NCI-H2081 treated with DMSO at 0.1 percent for 48 hours (cell line): ENCODE measurements at places on chromosomes 5 and 9.
A peak's percentile ranks its signal among the peaks of the same experiment; 100 is the strongest.

GRCh38 chr5:123035918-123036390 lies 571 bp downstream of the PPIC start:
- DNase-seq, result no peak

GRCh38 chr9:105007143-105007542 lies 79.2 kb upstream of the ABCA1 start:
- DNase-seq, result no peak

GRCh38 chr5:112511920-112512319 lies 92.8 kb upstream of the EPB41L4A start:
- no peak for DNase-seq

DNA sequence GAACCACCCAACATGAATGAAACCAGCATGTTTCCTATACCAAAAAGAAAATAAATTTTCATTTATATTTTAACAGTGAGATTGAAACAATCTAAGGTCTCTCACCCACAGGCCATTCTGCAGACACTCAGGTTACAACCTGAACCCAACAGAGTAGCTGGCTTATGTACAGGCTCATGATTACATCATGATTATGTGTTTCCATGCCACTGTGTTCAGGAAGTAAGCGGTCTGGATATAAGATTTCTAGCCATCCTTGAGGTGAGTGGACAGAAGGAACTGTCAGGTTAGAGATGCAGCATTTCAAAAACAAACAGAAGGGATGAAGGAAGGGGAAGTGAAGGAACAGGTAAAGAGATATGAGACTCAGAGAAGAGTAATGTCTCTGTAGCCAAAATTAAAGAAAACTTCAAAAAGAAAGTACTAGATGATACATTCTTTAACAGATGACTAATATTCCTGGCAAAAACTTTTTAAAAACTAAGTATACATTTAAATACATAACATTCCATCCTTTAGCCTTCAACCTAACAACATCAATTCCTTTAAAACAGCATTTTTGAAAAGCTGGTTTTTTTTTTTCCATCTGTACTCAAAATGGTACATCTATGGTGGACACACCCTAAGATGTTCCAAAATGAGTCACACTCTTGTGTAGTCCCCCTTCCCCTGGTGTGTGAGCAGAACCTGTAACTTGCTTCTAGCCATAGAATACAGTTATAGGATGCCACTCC lies 119.8 kb downstream of the LPAR1 start:
- DNase-seq, result no peak

GRCh38 chr5:36790847-36791246 lies 85.7 kb upstream of the NIPBL start:
- DNase-seq, result no peak

GRCh38 chr5:115639377-115639776 lies 13.5 kb upstream of the TMED7 start:
- no peak for DNase-seq

DNA sequence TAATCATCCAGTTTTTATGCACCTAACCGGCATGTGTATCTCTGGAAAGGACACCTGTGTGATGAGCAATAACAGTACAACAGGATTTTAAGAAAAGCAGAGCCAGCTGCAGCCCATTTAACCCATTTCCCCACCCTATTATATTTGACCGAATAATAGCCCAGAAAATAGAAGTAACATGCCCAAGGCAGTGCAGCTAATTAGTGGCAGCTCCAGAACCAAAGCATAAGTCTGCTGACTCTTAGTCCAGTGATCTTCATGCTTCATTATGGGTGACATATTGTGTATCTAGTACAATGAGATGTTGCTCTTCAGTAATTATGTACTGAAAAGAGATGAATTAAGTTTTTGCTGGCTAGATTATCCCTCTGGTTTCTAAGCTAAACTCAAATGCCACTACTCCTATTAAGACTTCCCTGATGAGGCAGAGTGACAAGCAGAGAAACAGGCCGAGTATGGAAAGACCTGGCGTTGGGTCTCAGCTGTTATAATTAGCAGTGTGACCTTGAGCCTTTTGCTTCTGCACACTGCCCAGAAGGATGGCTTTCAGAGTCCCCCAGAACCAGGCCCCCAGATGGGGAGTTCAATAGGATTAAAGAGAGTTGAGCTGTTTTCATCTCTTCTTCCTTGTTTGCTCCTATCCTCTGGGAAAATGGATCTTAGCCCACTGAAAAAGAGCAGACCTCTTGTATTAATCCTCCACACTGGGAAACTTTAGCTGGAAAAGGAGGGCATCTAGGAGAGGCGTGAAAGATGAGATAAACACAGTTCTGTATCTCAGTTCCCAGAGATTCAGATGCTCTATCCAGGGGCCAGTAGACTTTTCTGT lies 10.8 kb upstream of the C1QTNF3 start:
- DNase-seq, result no peak

- DNase-seq, result no peak
Observed at GRCh38 chr5:66812291-66812690, 216.1 kb downstream of the MAST4 start.

GRCh38 chr9:14923701-14924100 lies 13.5 kb upstream of the FREM1 start:
- no peak for DNase-seq

- DNase-seq, result peak; percentile 46
Observed at GRCh38 chr9:8733131-8733954, 933.8 kb upstream of the DMAC1 start.

DNA sequence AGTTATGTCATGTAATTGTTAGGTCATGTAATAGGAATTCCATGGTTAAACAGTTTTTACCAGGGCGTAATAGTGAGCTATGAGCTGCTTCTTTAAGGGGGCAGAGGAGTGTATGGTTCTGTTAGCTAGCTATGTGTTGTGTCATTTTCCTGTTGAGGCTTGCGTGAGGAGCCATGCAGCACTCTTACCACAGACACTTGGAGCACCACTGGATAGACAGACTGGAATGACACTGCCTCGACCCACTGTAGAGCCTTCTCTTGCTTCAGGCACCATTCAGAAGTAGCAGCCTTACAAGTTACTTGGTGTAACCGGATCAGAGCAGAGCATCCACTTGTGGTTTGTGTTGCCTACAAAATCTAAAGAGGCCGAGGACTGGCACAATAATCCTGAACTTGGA lies 28.3 kb upstream of the STOM start:
- no peak for DNase-seq

- no peak for DNase-seq
Observed at GRCh38 chr5:156753846-156754245, 96.2 kb upstream of the PPP1R2B start.

- peak; percentile 22 for DNase-seq
Observed at GRCh38 chr5:152514827-152515397, 109.8 kb upstream of the NMUR2 start.

DNA sequence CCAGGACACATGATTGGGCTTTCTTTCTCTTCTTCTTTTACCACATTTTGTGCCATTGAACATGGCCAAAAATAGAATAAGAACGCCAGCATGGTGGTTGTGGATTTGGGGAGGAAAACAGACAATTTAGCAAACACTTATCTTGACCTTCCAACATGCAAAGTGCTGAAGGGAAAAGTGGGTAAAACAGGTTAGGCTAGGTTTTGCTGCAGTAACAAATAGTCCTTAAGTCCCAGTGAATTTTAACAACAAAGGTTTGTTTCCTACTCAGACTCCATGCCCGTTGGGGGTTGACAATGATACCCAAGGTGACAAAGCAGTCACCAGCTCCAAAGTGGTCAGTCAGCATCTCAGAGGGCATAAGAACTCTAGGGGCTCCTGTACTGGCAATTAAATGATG lies 43.2 kb upstream of the STC2 start:
- no peak for DNase-seq

DNA sequence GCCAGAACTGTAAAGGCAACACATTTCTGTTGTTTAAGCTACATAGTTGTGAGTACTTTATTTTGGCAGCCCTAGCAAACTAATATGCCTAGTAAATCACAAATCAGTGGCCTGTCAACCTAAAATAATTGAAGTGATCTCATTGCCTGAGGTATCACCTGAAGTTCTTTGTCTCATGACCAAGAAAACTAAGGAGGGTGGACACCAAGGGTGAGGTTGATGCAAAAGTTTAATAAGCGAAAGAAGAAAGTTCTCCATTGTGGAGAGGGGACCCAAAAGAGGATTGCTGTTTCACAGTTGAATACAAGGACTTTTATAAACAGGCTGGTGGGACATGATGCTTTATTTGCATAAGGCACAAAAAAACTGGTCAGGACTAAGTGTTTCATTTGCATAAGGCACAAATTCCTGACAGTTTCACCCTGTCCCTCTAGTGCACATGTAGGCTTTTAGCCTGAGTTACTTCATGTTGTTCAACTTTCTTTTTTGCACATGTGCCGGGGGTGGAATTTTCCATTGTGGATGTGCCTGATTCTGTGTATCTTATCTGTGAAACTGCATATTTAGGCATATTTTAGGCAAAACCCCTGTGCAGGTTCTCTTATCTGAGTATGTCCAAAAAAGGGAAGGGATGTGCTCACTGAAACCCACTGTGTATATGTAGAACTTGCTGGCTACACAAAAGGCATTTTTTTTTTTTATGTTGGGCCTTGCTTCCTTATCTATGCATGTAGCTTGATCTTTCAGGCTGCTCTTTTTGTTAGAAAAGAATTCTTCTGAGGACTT lies 108.6 kb upstream of the RAI14 start:
- DNase-seq, result no peak

- peak; percentile 4 for DNase-seq
Observed at GRCh38 chr9:126301985-126302603, 24.5 kb upstream of the MVB12B start.

DNA sequence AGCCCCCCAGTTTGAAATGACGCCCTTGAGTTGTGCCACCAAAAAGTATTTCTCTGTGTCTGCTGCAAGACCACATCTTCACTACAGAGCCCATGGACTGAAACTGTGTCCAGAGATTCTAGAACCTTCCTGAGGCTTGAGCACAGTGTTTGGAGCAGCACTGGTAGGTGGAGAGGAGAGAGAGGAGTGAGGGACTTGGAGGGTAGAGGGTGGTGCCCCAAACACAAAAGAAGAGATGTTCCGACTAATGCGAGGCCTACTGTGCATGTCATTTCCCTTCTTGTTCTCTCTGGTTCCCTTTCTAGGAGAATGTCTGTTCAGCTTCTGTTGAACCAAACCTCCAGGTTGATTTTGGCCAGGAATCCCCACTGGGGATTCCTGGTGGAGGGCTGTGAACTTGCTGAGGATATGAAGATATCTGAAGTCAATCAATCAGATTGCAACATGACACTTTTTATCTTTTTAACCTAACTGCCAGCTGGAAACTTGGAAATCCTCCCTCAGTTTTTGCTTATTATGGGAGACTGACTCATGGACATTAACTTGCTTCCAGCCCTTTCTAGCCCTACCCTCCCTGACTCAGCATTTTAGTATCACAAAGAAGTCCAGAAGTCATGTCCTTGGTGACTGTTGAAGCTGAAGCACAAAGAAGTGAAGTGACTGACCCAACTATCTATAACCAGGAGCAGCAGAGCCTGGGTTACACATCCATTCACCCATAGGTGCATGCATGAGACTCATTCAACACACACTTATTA lies 154.5 kb downstream of the NR3C1 start:
- DNase-seq, result no peak

- no peak for DNase-seq
Observed at GRCh38 chr5:80736730-80737129, 81.9 kb upstream of the DHFR start.

- no peak for DNase-seq
Observed at GRCh38 chr5:78008356-78008967, 232.3 kb upstream of the TBCA start.

DNA sequence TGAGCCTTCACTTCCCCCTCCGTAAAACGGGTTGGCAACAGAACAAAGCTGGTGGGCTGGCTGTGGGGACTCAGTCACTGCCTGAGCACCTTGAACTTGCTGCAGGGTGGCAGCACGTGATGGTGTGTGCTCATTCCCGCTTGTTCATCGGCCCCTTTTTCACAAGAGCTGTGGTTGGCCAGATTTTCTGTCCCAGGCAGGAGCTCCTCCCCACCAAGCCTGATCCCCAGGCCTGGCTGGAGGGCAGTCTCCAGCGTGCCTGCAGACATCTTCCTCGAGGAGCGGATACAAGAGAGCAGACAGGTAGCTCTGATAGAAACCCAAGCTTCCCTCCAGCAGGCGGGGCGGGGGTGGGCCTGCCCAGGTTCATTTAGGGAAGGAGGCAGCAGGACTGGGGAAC lies 61.9 kb upstream of the ORM1 start:
- DNase-seq, result no peak

DNA sequence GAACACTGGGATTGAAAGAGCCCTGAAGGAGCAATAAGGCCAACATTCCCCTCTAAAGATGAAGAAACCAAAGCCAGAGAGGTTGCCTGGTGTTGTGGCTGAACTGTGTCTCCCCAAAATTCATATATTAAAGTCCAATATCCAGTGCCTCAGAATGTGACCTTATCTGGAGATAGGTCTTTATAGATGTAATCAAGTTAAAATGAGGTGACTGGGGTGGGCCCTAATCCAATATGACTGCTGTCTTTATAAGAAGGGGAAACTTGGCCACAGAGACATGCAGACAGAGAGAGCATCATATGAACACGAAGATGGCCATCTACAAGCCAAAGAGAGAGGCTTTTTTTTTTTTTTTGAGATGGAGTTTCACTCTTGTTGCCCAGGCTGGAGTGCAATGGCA lies 66.9 kb upstream of the PLPP1 start:
- DNase-seq, result no peak

- DNase-seq, result no peak
Observed at GRCh38 chr9:131043087-131043486, 34.1 kb downstream of the LAMC3 start.

- no peak for DNase-seq
Observed at GRCh38 chr9:131273856-131274673, 2.2 kb downstream of the FAM78A start.

DNA sequence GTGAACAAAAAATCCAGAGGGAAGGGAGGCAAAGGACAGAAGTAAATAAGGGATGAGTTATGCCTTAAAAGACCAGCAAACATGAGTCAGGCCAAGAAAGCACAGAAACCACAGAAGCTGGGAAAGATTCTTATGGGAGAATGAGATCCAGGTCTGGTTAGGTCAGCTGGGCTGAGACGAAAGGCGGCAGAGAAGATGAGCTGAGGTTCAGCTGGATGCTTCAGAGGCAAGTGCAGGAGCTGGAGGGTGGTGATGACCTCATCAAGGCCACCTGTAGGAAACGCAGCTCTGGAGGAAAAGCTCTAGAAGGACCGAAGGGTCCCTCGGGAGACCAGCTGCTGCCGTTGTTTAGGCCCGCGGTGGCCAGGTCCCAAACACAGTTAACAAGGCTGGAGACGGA lies 152.0 kb downstream of the MYO10 start:
- no peak for DNase-seq

GRCh38 chr5:96084874-96085506 lies 123.3 kb upstream of the ELL2 start:
- DNase-seq, result no peak

DNA sequence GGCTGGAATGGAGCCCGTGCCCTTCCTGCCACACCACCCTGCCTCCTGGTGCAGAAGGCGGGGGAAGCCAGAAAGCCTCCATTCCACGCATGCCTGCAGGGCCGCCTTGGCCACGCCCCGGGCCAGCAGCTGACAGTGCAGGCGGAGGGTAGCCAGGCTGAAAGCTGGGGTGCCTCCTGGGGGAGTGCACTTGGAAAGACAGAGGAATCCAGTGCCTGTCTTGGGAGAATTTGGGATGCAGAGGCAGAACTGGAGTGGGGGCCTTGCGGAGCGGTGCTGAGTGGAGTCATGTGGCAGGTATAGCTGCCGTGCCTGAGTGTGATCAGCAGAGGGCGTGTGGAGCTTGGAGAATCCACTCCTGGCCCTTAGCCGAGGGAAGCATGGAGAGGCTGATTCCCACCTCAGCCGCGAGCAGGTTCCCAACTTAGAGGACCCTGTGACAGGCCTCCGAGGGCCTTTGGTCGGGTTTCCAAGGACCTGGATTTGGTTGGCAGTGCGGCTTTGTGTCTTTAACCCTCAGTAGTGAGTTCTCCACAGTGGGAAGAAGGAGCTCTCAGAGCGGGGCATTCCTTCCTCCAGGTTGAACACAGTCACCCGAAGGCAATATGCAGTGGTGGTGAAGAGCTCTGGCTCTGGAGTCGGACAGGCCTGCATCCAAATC lies 9.1 kb upstream of the URM1 start:
- peak; percentile 25 for DNase-seq
